Stimulated activated CD8-positive, alpha-beta memory T cell treated with anti-CD3 and anti-CD28 coated beads, Interleukin-4, amount 100 ng/mL, for 1 hour (primary cell): ENCODE measurements at places on chromosomes 6 and 20.

- no peak for DNase-seq
Measured at GRCh38 chr20:34475979-34476736, 40.1 kb upstream of the DYNLRB1 start.

DNA sequence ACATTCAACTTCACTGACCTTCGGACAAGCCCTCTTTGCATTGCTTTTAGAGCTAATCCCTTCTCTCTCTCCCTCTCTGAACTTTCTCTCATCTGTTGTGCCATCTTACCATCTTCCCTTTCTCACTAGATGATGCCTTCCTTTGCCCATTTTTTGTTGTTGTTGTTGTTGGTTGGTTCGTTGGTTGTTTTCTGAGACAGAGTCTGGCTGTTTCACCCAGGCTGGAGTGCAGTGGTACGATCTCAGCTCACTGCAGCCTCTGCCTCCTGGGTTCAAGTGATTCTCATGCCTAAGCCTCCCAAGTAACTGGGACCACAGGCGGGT, 18.8 kb downstream of the MAP3K5 start:
- no peak for DNase-seq

DNA sequence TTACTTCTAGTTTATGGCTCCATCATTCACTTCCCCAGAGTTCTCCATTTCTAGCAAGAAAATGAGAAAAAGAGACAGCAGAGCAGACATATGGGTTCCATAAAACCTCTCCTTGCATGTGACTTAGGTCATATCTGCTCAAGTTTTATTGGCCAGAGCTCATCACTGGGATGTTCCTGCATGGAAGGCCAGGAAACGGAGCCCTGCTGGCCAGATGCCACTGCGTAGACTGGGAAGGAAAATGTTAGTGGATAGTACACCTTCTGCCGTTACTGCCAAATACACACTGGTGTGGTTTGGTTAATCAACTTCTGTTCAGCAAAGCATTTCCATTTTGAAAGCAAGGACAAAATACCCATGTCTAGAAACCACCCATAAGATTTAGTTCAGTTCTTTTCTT, 220.6 kb upstream of the TSHZ2 start:
- DNase-seq = no peak

DNA sequence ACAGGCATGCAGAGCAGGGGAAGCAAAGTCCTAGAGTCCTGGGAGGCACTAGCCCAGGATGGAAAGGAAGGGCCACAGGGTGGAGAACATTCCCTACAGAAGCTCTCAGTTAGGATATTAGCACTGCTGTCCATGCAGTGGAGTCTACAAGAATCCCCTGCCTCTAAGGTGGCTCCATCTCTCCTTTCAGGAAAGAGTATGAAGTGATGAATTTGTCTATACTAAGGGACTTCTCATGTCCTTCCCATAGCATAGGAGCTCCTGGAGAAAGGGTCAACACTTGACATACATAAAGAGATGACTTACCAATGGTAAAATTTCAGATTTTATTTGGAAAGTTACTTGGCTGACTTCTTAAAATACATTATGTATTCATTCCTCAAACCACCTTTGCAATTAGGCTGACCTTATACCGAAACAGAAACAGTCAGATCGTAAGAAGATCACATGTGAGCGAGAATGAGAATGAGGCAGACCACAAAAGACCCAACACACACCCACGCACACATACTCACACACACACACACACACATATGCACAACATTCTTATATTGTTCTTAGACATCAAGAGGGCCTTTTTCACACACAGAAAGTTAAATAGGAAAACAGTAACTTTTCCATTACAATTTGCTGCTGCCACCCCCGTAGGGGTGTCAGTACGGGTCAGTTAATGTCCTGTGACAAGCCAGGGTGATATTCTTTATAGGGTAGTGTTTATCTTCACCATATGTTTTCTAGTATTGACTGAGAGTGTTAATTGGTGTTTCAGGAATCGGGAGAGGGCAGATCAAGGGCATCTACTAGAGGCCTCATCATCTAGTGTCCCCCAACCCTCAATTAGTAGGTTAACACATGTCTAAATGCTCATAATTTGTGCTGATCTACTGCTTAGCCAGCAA, 159.4 kb downstream of the FAXC start:
- no peak for DNase-seq

GRCh38 chr20:42483730-42484303, 705.9 kb downstream of the PTPRT start:
- DNase-seq = no peak

DNA sequence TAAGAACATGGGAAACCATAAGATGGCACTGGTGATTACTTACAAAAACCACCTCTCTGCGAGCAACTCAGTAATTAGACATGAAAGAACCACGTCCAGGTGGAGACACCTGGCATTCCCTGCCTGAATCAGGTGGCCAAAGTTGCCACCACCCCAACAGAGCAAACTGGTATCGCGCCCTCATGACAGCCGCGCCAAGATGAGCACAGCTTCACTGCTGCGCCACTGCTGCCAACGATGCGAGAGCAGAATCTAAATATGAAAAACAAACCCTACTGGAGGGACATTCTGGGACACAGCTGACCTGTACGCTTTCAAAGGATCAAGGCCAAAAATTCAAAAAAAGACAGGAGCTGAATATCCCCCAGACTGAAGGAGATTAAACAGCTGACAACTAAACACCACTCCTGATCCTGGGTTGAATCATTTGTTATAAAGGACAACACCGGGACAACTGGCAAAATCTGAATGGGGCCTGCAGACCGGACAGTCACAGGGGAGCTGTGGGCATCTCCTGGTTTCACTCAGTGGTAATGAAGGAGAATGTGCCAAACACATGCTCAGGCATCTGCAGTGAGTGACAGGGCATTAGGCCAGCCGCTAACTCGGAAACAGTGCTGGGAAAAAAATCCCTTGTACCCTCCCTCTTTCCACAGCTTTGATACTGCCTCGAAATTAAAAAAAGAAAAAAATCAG, 17.4 kb downstream of the CST7 start:
- no peak for DNase-seq

DNA sequence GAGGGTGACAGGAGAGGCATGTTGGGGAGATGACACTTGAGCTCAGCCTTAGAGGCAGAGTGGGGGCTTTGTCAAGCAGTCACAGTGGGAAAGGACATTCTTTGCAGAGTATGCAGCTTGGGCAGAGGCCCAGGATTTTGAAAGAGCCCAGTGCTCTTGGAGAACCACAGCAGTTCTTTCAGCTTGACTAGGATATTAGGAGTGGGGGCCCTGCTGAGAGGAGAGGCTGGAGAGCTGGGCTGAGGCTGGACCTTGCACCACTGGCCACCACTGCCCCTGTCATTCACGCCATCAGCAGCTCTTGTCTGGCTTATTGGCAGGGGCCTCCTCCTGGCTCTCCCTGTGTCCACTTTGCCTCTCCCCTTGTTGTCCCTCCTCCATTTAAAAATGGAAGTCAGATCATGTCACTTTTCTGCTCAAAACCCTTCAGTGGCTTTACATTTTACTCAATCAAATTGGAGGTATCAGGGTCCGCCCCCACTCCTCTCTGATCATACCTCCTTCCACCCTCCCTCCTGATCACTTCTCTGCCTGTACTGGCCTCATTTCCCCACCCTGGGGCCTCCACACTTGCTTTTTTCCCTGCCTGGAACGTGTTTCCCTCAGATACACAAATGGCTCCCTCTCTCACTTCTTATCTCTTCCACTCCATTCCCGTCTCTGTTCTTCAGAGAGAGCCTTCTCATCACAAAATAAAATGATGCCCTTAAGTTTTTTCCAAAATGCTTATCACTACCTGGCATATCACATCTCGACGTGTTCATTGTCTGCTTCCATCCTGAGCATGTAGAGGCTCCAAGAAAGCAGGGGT, 10.5 kb downstream of the MANBAL start:
- DNase-seq = no peak

DNA sequence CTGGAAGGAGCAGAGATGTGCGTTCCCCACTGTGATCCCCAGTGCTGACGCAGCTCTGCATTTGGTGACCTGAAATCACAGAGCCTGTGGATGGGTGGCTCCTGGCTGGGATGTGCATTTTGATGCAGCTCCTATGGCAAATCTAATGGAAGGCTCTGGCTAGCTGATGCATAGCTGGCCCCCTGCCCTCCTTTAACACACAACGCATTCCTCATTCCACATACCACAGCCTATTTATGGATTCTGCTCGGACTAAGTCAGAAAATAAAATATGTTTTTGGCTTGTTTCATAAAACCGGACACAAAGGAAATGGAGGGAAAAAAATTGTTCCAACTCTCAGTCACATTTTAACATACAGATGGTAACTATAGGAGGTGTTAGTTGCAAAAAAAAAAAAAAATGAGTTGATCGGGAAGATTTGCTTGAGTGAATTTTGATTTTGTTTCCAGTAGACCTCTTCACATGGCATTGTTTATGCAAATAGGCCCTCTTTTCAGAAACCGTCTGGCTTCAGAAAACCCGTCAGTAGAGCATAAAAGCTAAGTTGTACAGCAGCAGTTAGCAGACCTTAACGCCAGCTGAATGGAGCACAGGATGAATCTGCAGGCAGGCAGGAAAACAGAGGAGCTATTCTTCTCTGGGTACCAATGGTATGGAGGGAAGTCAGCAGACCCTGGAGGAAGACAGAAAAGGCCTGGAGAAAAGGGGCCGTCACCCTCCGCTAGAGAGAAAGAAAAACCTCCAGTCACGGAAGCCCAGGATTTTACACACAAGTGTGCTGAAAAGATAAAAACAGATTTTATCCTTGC, 215.4 kb downstream of the HDGFL1 start:
- no peak for DNase-seq

- no peak for DNase-seq
Measured at GRCh38 chr6:17542243-17542642, 57.9 kb upstream of the FAM8A1 start.

DNA sequence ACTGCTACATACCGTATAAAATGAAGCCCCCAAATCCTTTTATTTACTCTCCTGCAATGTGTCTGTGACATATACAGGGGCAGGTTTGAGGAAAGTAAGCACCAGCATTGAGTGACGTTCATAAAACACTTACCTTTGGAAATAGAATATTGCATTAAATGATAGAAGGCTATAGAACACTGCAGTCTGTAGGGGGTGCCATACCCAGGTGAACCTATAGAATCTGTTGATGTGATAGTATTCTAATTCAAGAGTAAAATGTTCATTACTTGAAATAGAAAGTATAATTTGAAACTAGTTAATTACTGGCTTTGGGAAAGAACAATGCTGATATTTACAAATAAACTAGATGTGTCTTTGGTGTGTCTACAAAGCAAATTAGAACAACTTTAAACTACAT, 47.0 kb upstream of the PRL start:
- DNase-seq = no peak

GRCh38 chr6:14665827-14666724, 548.5 kb downstream of the CD83 start:
- no peak for DNase-seq

GRCh38 chr20:40006168-40006860, 682.7 kb downstream of the MAFB start:
- no peak for DNase-seq

- no peak for DNase-seq
Measured at GRCh38 chr6:149015535-149016525, 269.0 kb downstream of the UST start.

GRCh38 chr20:3728876-3729275, 3.6 kb upstream of the HSPA12B start:
- DNase-seq = no peak

- DNase-seq = no peak
Measured at GRCh38 chr6:40330301-40330721, 256.9 kb downstream of the LRFN2 start.

GRCh38 chr20:23212011-23212410, 125.9 kb upstream of the CD93 start:
- DNase-seq = no peak

GRCh38 chr20:5171790-5172164, 45.0 kb downstream of the CDS2 start:
- no peak for DNase-seq

GRCh38 chr6:32604434-32604877, 14.8 kb upstream of the HLA-DRB1 start:
- DNase-seq = no peak

DNA sequence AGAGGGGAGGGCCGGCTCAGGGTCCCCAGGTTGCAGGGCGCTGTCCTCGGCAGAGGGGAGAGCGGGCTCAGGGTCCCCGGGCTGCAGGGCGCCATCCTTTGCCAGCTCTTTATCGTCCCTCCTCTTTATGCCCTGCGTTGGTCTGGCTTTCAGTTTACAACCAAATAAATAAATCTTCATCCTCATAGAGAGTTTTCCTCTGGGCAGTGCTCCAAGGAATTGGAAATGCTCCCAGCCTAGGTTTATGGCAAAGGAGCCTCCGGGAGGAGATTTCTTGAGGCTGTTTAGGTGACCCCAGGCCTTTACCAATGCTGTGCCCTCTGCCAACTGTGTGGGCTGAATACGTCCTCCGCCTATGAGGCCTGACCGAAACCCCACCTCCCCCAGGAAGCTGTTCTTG, 60.2 kb downstream of the CHMP4B start:
- no peak for DNase-seq

DNA sequence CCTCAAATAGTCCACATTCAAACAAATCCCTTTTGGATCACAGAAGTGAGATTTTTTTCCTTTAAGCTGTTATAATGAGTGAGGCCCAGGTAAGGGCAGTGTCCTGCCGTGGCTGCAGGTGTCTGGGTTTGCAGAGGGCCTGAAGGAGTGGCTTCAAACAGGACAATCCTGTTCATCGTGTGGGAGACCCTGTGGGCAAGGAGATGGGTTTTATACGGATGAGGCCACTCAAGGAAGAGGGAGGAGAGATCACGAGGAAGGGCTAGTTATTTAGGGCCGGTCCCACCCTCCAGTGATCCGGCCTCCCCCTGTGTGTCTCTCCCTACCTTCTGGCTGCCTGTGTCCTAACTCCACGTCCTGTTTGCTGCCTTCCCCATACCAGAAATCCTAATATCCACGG, 33.8 kb downstream of the PPP1R14C start:
- no peak for DNase-seq

- DNase-seq = no peak
Measured at GRCh38 chr20:1125277-1125676, 6.9 kb downstream of the PSMF1 start.

GRCh38 chr6:36774331-36774730, 64.9 kb downstream of the CPNE5 start:
- no peak for DNase-seq

DNA sequence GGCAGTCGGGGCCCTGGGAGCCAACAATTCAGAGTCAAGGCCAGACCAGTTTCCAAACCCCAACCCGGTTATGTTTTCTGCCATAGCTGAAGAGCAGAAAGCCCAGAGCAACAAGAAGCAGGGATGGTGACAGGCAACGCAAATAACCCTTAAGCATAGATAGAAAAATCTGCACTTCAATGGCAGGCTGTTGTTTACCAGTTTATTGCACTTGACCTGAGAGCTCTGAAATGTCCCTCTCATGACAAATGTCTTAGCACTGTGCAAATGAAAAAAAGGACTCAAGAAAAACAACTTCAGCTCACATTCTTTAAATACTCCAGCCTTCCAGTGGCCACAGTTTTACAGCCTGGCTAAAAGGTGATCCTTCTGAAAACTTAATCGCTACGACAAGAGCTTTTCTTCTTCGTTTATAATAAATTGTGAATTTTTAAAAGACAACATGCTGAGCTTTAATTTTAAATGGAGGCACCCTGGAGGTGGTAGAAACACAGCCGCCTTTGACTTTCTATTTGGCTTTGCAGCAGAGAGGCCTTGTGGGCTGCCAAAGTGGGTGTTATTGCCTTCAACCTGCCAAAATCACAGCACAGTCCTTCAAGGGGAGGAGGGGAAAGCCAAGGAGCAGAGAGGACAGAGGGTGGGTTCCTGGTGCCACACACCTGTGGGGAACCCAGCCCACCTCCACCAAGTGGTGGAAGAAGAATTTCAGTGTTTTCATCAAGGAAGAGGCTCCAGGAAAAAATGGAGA, 289.5 kb upstream of the CDYL start:
- no peak for DNase-seq
